Fibroblast of the aortic adventitia (primary cell): ENCODE measurements at places on chromosomes 2 and 18. TPM values are rescaled to one million over a fixed set of nuclear protein-coding genes. Genes with fewer than 3 reads are reported as not detected.
A peak's percentile ranks its signal among the peaks of the same experiment; 100 is the strongest.

CRYGC gene
- total RNA-seq: not detected in 2 replicates

- DNase-seq: no peak
These were observed 159.4 kb downstream of the RBM43 start for GRCh38 chr2:151102226-151102625.

MAP2 gene
- 2.1 and 26.5 TPM in 2 replicates for total RNA-seq

G6PC2 gene
- not detected in 2 replicates for total RNA-seq

SKA1 gene
- 3.0 and 29.5 TPM in 2 replicates for total RNA-seq

TRABD2A gene
- 0.33 and 1.6 TPM in 2 replicates for total RNA-seq

FSIP2 gene
- 0.98 and 1.6 TPM in 2 replicates for total RNA-seq

DNA sequence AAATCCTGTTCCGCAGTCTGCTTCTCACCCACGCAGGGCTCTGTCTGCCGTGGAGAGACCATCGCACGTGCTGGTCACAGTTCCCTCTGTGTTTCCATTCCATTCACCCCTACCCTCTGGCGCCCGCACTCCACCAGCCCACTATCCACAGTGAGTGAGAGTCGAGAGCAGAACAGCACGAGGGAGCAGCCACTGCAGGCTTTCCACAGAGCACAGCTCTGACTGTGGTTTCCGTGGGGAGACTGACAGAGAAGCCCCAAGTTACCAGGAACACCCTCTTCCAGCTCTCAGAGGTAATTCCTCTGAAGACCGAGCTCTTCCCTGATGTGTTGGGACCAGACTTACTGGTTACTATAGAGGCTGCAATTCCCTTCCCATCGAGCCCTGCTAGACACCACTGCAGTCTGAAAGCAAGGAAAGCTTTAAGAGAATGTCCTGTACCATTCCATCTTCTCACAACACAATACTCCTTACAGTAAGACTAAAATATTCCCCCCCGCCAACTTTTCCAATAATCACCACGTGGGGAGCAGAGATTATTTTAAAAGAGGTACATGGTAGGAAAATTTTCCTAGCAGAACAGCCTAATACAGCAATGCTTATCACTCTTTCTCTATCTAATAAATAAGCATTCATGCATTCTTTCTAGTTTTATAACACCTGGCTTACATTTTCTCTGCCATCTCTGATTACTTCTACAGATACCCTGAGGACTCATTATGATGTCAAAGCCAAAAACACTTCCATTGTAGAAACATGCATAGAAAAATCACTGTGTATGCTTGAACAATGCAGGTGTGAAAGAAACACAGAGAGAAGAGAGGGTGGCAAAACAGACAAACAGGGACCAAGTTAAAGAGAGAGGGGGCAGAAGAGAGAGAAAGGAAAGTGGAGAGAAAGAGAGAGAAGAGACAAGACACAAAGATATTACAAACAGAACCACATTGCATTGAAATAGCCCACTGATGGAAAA, 4.7 kb downstream of the MYT1L start:
- no peak for DNase-seq

DNA sequence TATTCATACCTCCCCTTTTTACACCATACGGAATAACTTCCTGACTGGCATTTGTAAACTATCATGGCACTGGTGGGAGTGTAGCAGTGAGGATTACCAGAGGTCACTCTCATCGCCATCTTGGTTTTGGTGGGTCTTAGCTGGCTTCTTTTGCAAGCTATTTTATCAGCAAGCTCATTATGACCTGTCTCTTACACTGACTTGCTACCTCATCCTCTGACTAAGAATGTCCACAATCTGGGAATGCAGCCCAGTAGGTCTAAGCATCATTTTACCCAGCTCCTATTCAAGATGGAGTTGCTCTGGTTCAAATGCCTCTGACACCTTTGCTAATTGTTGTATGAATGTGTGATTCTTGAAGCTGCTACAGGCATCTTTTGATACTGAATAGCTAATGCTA, 950.8 kb upstream of the SLC39A10 start:
- DNase-seq: no peak

ANKRD62 gene
- total RNA-seq: not detected in 2 replicates

GRCh38 chr2:128026448-128027277, 1.2 kb downstream of the SAP130 start:
- peak; percentile 21 for DNase-seq

GPR45 gene
- not detected in 2 replicates for total RNA-seq

DNA sequence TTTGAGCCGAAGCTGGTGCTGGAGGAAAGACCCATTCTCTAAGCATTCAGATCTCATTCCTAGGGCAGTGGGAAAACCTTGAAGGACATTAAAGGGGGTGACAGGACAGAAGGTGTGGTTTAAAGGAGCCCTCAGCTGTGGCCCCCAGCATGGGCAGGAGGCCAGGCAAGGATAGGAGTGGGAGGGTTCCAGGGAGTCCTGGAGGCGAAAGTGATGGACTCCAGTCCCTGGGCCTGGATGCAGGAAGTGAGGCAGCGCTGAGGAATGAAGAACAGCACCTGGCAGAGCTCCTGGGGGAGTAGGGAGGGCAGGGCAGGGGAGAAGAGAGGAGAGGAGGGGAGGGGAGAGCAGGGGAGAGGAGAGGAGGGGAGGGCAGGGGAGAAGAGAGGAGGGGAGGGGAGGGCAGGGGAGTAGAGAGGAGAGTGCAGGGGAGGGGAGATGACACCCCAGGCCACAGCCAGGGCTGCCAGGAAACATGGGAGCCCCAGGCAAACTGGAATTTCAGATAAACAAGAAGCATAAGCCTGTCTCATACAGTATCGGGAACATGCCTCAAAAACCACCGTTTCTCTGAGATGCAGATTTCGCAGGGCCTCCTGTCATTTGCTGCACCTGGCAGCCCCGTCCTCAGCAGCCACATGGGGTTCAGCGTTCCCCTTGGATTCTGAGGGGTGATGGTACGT, 5.7 kb downstream of the RAMP1 start:
- DNase-seq: peak; percentile 53

DNA sequence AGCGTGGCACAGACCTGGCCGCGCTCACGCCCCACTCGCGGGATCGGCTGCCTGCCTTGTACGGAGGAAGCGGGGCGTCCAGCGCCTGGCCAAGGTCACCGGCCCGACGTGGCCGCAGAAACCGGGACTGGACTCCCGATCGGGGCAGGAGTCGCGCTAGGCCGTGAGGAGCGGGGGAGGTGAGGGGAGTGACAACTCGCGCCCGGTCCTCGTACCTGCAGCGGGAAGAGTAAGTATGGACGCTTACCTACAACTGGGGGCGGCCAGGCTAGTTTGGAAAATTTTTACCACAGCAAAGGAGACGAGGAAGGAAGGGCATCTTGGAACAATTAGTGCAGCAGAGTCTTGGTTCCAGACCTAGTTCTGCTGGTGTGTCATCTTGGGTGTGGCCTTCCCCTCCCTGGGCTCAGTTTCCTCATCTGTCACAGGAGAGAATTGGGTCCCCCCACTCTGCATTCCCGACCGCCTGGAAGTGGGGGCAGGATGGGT, 693 bp downstream of the UBE2F start:
- DNase-seq: peak; percentile 16

DNA sequence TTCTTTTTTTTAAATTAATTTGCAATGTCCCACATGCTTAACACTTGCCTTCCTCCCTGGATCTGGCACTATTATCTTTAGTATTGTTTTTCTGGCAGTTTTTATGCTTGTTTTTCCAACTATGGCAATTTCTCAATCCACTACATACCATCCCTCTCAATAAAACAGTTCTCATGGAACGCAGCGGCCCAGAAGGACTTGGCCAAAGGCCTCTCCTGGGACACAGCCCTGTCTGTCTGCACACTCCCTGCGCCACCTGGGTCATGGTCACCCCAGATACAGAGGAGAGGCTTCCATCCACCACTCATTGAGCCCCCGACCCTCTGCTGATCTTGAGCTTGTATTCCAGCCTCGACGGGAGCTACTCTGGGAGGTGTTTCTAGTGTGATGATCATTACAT, 91.2 kb downstream of the TWIST2 start:
- no peak for DNase-seq

DNA sequence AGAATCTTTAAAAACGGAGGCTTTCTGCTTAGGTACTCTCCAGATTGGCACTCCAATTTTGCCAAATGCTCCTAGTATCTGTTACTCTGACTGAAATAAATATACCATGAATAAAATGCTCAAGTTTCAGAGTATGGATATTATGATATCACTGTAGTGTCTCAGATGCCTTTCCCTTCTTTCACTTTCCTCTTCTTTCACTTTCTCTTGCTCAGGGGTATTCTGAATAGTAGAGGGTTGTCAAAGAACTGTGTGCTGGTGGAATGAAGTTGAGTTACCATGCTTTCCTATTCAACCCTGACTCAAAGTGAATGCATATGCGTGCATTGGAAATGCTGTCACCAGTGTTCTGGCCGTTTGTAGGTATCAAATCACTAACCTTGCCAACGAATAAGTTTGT, 1015.2 kb upstream of the FANCL start:
- DNase-seq: no peak

DNA sequence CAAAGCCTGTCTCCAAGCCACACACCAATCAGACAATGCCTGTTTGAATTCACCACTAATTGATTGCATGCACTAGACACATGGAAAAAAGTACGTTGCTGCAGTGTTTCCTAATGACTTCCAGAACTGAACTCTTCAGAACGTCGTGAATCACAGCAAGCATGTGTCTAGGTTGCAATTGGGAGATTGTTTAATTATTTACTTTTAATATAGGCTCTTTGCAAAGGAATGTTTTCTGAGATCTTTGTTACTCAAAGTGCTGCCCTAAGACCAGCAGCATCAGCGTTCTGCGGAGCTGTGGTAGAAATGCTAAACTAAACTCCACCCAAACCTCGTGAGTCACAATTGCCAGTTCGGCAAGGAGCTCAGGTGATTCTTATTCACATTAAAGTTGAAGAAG, 52.7 kb upstream of the CCDC68 start:
- no peak for DNase-seq

DNA sequence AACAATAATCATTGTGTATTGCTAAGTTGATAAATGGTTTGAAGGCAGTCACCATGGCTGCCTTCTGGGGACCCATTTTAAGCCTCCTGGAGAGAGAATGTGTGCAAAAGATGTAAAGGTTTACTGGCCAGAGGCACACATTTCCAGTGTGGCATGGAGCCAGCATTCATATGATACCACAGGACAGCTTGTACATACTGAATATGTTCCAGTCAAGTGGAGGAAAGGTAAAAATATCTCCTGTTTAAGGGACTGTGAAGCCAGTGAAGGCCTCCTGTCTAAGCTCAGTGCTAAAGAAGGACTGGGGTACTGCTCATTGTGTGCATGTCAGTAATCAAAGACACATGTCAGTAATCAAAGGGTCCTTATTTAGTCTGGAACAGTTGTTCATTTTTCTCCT, 119.2 kb downstream of the BABAM2 start:
- DNase-seq: peak; percentile 13

GRCh38 chr2:173434762-173435569, 80.3 kb downstream of the CDCA7 start:
- DNase-seq: no peak

DNA sequence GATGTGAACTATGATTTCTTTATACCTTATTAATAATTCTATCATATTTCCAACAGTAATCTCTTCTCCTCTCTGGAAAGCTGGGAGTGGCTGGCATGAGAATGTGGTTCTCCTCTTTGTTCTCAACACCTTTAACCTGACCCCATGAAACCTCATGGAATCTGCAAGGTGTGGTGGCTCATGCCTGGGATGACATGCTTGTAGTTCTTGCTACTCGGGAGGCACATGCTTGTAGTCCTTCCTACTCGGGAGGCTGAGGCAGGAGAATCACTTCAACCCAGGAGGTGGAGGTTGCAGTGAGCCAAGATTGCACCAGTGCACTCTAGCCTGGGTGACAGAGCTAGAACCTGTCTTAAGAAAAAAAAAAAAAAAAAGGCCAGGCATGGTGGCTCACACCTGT, 10.8 kb upstream of the CDCA7 start:
- DNase-seq: no peak

DNA sequence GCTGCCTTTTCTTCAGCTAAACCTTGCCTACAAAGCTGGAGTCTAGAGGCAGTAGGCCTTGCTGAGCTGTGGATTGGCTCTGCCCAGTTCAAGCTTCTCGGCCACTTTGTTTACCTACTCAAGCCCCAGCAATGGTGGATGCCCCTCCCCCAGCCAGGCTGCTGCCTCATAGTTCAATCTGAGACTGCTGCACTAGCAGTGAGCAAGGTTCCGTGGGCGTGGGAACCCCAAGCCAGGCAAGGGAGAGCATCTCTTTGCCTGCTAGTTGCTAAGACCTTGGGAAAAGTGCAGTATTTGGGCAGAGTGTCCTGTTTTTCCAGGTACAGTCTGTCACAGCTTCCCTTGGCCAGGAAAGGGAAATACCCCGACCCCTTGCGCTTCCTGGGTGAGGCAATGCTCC, 68.9 kb downstream of the VAPA start:
- no peak for DNase-seq

DNA sequence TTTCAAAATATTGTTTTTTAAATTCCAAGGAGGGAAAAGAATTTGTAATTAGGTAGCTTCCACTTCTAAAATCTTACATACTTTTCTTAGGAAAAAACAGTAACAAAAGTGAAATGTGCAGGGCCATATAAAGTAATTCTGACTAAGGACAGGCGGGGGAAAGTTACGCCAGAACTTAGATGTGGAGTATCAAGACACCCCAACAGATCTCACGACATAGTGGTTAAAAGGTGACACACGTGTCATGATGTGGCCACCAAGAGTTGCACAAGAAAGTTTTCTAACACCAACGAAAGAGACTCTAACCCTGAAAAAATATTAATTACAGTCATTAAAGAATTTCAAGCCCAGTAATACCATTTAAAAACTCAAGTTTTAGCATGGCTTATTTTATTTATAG, 51.0 kb downstream of the KIDINS220 start:
- DNase-seq: no peak
